ENCODE measurements at places on chromosomes 12 and 14. TPM values are rescaled to one million over a fixed set of nuclear protein-coding genes. Genes with fewer than 3 reads are reported as not detected.
A peak's percentile ranks its signal among the peaks of the same experiment; 100 is the strongest.

SYNE3 gene
- polyA plus RNA-seq = 8.2 TPM

DNA sequence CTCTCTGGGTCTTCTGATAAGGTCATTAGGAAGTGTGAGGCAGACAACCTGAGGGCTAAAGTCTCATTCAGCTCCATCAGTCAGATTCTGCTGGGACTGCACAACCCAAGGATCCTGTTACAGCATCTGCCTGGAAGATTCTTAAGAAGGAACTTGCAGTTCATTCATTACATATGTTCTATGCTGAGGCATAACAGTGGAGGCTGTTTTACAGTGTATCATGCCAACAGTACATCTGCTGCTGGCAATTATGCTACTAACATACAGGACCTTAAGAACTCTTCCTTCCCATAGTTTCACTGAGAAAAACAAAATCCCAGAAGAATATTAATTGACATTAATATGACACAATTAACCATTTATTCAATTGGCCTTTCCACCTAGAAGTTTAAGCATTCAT lies 968.6 kb downstream of the DIO2 start:
- peak; percentile 66 for DNase-seq

RBP5 gene
- 6.5 TPM for polyA plus RNA-seq

MIPOL1 gene
- 4.5 TPM for polyA plus RNA-seq

GRCh38 chr14:89973234-89973823 lies 17.6 kb downstream of the TDP1 start:
- peak; percentile 76 for DNase-seq
